ENCODE measurements at places on chromosomes 1 and 21.

- DNase-seq, result no peak
Measured at GRCh38 chr1:229390130-229390529, 43.8 kb downstream of the ACTA1 start.

DNA sequence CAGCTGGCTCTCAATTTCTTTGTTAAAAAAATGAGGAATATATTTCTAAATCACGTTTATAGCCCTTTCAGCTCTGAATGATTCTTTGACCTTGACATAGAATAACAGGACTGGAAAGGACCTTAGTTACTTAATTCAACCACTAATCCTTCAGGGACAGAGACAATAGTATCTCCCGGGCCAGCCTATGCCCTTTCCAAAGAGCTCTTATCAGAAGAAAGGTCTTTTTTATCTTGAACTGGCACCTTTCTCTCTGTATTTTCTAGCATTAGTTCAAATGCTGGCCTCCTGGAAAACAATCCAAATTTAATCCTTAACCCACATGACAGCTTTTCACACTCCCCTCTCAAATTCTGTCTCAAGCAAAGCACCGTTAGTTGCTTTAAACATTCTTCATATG is 44.8 kb upstream of the FBXO28 start:
- no peak for DNase-seq

GRCh38 chr1:85582687-85583591 is 2.4 kb downstream of the CCN1 start:
- no peak for DNase-seq

DNA sequence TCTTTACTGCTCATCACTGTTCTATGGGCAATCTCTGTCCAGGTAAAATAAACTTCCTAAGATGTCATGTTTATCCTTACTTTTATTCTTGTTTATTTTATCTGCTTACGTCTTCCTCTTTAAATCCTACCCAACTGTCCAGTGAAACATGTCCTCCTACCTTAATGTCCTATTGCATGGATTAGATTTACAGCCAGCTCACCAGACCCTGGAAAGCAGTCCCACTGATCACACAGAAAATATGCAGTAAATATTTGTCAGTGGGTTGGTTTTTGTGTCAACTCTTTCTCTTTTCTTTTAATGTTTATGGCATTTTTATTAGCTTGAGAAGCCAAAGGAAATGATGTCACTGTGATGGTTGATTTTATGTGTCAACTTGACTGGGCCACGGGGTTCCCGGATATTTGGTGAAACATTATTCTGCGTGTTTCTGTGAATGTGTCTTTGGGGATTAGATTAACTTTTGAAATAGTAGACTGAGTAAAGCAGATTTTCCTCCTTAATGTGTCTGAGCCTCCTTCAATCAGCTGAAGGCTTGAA is 258.3 kb downstream of the SRGAP2C start:
- DNase-seq, result no peak

- no peak for DNase-seq
Measured at GRCh38 chr1:193567937-193568336, 381.5 kb upstream of the B3GALT2 start.

GRCh38 chr1:66182551-66183178 is 351.3 kb upstream of the SGIP1 start:
- no peak for DNase-seq

- no peak for DNase-seq
Measured at GRCh38 chr1:216119600-216119999, 303.6 kb downstream of the USH2A start.

GRCh38 chr21:42737951-42738590 is 84.7 kb downstream of the PDE9A start:
- no peak for DNase-seq

DNA sequence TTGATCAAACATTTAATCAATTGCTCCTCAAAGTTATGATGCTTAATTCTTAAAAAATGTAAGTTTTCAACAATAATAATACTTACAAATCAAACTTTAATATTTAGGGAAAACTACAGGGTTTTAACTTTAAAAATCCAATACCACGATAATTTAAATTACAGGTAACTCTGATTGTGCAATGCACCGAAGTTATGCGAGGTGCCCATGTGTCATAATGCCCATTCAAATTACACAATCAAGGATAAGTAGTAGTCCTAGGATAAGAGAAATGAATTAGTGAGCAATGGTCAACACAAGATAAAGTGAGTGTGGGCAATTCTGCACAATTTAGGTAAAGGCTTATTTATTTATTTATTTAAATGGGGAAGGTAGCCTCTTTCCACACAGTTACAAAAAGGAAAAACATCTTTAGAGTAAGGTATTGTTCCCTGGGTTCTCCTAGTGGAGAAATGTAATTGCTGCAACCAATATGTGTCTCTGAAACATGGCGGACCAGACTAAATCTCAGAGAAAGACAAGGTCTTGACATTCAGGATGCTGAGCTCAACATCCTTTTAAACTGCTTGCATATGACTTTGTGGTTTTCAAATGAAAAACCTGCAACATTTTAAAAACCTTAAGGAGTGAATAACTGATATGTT is 164.2 kb downstream of the TTLL7 start:
- no peak for DNase-seq

GRCh38 chr1:214958486-214958885 is 124.1 kb upstream of the KCNK2 start:
- no peak for DNase-seq

DNA sequence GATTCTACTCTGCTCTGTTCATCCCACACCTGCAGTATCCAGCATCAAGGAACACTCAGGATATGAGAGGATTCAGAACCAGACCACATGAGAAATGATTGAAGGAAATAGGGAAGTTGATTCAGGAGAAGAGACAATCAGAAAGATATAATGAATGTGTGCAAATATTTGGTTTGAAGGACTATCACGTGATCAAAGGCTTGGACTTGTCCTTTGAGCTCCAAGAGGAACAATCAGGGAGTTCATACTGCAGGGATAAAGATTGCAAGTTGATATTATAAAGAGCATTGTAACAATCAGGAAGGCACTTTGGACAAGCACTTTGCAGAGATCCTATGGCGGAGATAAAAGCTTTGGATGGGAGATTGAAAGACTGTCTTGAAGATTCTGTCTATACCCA is 13.9 kb upstream of the PIGM start:
- no peak for DNase-seq

DNA sequence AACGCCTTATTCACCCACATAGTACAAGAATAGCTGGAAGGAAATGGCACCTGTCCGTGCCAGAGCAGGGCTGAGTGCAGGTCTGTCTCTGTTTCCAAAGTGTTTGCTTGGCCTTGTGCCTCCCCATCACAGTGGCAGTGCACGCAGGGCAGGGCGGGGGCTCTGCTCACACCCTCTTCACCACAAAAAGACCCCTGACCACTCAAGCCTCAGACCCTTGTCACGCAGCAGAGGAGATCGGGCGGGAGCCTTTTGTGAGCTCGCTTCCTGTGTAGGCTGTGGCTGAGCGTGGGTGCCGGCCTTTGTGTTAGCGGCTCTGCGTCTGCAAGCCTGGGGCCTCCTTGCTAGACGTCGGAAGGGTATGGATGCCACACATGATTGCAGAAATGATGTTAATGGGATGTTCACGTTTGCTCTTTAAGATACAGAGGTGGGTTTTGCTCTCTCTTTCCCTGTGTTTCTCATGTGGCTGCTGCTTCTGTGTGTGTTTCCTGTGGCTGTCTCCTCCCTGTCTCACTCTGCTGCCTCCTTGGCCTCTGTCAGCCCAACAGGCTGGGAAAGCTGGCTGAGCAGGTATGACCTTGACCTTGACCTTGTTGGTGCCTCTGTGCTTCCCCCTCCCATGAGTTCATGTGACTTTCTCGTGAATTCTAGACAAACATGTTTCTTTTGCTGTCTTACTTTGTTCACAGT is 45.4 kb downstream of the S100B start:
- no peak for DNase-seq
